LHCN-M2 (cell line): ENCODE measurements at places on chromosomes 5 and 9.

DNA sequence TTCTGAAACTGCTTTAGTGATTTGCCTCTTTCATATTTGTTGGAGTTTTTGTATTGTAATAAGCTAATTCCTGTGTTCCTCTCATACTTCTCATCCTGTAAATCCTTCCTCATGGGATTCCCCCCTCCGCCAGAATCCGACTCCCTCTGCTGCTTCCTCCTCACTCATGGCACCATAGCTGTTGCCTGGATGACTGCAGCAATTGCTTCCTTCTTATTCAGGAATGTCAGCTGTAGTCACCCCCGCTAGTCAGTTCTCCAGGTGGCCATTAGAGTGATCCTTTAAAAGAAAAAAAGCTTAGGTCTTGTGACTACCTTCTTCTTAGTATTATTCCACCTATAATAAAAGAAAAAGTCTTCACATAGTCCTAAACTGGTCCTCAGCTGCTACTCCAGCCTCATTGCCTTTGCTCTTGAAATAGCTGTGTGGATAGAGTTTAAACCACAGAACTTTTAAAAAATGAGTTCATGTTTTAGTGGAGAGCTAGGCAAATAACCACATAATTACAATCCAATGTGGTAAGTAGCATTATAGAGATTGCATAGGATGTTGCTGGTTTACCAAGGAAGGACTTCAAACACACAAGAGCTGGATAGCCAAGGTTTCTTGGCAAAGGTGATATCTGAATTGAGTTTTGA, 227.3 kb downstream of the KDM4C start:
- no peak for DNase-seq

- DNase-seq: peak; percentile 7
Measured at GRCh38 chr9:112378328-112379176, 1.4 kb upstream of the HSDL2 start.

DNA sequence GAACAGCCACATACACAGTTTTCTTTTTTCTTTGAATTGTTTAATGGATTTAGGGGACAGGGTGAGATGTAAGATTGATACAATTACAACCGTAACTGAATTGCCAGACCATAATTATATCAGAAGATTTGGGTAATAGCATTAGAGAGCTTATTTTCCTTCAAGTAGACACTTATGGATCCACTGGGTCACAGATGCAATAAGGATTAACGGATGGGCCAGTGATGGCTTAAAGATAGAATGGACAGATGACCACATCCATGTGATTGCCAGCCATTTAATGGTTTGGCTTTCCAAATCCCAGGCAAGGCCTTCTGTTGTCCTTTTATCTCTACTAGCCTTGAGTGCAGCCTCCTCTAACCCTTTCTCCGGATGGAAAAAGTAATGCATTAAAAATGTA, 94.7 kb upstream of the NUDT12 start:
- no peak for DNase-seq

DNA sequence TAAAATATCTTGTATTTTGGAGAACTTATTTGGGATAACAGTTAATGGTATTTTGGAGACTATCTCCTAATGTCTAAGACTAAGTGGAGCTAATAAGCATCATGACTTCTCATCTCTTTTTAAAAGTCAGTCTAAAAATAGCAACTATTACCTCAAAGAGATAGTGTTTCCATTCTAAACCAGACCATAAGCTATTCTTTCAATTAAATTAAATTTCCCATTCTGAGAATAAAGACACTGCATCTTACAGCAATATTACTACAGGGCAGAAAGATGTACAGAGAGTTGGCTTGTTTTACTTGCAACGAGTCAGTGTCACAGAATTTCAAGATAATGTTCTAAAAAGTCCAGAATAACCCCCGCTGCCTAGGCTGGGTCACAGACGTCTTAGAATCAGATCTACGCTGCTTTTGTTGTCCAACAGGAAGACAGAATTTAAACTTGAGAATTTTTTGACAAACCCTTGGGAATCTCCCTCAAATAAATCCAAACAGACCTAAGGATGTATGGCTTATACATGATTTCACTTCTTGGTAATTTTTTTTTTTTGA, 98.9 kb downstream of the USP20 start:
- no peak for DNase-seq

GRCh38 chr5:103393101-103393754, 134.7 kb downstream of the MACIR start:
- DNase-seq: peak; percentile 58

DNA sequence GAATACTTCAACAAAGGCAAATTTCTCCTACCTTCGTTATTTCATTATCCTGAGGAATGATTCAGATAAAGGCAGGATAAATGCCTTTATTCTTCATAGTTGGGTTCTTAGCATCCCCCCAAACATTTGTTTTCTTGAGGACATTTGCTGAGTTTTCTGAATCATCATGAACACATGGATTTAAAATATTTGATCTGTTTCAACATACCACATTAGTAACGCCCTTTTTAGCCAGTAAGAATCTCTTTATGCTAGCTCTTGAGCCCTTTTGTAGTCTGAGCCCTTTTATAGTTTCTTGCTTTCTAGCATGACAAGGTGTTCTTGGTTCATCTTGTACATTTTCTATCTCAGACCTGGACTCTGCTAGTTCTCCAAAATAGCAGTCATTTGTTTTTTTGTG, 27.9 kb downstream of the SKIC3 start:
- DNase-seq: peak; percentile 56

- DNase-seq: no peak
Measured at GRCh38 chr9:36441966-36442365, 41.9 kb upstream of the RNF38 start.

DNA sequence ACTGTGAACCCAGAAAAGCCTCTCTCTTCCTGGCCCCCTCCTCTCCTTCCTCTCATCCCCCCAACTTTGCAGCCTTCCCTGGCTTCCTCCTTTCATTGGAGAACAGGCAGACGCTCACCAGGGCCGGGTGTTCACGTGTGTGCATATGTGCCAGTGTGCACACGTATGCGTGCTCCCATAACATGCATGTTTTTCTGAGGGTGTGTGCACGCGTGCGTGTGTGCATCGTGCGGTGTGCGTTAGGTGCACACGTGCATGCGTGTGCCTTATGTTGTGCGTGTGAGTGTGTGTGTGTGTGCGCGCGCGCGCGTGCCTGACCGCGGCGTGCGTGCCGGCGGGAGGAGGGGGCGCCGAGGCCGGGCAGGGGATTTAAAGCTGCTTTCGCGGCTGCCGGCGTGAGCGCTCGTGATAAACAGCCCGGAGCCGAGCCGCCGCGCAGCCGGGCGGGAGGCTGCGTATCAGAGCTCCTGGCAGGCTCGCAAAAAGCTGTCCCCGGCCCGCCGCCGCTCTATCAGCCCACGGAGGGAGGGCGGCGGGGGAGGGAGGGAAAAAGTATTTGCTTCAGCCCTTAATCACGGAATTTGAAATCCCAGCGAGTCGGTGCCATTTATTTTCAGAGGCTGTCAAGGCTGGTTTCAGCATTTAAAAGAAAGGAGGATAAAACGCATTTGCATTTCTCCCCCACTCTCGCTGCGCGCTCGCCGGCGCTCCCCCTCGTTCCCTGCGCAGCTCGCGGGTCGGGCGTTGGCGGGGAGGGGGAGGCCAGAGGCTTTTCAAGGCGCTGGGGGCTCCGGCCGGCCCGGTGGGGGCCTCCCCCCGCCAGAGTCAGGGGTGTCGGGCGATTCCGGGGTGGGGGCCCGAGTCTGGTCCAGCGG, 183.9 kb downstream of the C9orf50 start:
- DNase-seq: no peak

DNA sequence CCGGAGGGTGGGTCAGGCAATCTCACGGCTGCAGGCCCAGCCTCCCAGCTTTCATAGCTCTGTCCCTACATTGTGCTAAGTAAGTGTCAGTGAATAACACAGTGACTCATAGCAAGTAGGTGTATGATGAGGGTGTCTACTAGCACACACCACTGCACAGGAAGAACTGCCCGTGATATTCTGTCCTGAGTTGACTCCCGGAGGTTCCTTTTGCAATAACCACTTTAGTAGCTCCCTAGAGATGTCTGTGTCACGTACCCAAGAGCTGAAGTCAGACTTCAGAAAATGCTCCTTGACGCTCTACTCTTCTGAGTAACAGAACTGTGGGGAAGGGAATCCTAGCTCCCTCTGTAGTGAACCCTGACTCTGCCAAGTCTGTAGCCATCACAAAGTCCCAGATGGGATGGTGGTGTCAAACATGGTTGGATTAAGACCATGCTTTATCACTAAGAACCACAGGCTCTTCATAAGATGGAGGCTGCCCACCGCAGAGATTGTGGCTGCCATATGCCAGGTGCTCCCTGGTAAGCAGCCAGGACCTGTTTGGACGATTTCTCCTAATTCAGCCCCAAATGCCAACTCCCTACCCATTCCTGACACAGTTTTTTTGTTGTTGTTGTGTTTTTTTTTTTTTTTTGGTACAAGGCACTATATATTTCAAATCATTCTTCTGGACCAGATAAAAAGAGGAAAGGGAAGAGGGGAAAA, 352.6 kb upstream of the PANK3 start:
- peak; percentile 6 for DNase-seq

GRCh38 chr5:159034083-159034824, 65.5 kb downstream of the EBF1 start:
- no peak for DNase-seq

- no peak for DNase-seq
Measured at GRCh38 chr5:102802708-102803458, 47.8 kb downstream of the PAM start.

- no peak for DNase-seq
Measured at GRCh38 chr5:6730407-6730806, 17.2 kb downstream of the TENT4A start.

DNA sequence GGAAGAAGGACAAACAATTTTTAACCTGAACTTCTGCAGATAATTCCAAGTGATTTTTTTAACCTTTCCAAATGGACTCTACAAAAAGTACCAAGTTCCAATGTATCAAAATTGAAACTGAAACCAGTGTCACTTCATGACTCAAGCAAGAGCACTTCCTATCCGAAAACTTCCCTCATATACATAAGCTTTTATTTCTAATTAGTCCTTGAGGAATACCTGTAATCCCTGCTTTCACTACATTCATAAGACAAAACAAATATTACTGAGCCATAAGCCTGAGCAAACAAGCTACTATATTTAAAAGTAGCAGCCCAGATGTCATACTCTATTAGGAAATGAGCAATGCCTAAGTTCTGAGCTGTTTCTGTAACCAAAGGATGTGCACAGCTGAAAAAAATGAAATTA, 224.4 kb downstream of the EBF1 start:
- DNase-seq: peak; percentile 64

DNA sequence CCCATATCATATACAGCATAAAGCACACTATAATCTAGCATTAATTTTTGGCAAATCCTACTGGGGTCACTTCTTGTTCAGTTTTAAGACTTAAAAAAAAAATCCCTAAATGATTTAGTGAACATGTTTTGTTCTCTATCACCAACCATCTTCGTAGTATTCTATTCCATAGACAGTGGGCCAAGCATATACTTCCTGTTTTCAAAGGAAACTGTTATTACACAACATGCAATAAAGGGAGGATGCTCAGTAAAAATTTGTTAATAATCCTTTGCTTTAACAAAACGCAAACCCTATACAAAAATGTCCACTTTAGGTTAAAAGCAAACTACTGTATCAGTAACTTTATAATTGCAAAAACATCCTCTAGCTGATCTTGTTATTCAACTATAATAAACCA, 13.0 kb downstream of the CCNH start:
- no peak for DNase-seq

- peak; percentile 57 for DNase-seq
Measured at GRCh38 chr5:100623719-100624118, 88.5 kb downstream of the FAM174A start.

GRCh38 chr5:172640822-172641358, at the start of gene NEURL1B:
Gene NEURL1B, plus strand, starts transcription at chr5:172641263. Its CDS starts 144 bp downstream, at chr5:172641407.
- peak; percentile 68 for DNase-seq

- DNase-seq: no peak
Measured at GRCh38 chr9:8845376-8845775, 1045.8 kb upstream of the DMAC1 start.

- no peak for DNase-seq
Measured at GRCh38 chr5:10562201-10563109, 1.4 kb upstream of the ANKRD33B start.

DNA sequence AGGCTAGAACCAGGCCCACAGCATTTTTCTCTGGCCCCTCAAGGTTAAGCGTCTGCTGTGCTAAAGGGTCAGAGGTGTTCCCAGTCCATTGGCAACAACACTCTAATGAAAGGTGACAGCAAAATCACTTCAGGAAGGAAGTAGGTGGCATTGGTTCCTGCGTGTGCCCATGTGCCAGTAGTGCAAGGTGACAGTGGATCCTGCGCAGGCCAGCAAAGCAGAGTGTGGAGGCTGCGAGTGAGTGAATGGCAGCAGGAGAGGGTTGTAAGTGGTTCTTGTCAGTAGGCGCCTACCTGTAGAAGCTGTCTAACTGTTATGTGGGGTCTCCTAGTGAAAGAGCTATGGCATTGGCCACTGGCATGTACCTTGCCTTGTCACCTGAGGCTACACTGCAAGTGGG, 898.2 kb upstream of the TYRP1 start:
- no peak for DNase-seq

DNA sequence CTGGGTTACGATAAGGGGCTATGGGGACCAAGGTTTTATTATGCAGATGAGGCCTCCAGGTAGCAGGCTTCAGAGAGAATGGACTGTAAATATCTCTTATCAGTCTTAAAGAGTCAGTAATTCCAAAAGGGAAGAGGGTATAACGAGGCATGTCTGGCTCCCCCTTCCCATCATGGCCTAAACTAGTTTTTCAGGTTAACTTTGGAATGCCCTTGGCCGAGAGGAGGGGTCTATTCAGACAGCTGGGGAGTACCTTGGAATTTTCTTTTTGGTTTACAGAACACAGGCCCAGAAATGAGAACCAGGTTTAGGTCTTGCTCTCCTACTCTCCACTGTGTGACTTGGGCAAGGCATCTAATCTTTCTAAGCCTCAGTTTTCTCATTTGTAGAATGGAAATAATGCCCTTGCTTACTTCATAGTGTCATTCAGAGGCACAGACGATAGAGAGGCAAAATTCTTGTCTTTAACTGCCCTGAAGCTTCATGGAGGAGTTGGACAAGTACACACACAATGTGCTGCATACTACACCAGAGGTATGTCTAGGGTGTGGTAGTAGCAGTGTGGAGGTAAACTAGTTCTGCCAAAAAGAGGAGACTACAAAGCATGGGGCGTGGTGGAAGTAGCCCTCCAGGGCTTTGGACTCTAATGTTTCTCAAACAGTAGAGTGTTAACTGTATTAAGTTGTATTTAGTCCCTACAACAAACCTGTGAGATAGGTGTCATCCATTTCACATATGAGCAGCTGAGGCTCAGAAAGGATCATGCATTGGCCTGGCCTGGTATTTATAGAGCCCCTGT, 45.5 kb downstream of the IRF1 start:
- DNase-seq: no peak

DNA sequence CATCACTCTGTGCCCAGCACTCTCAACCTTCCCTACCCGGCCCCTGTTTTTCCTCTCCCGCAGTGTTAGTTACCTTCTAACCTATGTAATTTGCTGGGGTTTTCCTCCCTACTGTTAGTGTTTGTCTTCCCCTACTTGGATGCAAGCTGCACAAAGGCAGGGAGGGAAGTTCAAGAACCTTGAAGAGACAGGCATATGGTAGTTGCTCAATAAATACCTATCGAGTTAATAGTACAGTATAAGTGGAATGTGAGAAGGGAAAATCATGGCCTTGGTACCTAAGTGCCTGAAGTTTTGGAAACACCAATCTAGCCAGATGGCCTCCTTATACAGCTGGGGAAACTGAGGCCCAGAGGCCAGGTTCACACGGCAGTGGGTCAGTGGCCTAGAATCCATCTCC, 24.2 kb downstream of the PDGFRB start:
- DNase-seq: no peak

GRCh38 chr5:151612689-151613427, 21.7 kb upstream of the FAT2 start:
- DNase-seq: peak; percentile 94
